Fibroblast of pulmonary artery (primary cell): ENCODE measurements at places on chromosomes 12 and 14.

- DNase-seq, result no peak
Measured at GRCh38 chr14:26996246-26996645, 398.4 kb upstream of the NOVA1 start.

DNA sequence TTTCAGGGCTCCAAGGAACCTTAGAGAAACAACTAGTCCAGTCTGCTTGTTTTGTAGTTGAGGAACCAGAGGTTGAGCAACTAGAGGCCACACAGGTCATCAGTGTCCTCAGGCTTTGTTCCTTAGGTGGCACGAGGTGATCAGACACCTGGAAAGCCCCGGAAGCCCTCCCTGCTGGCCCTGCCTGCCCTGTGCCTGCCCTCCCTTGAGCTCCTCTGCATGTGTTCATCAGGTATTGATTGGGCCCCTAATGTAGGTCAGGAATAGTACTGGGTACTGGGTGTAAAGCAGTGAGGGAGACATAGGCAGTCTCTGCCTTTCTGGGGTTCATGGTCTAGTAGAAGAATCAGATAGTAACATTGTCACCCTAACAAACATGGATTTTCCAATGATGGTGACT is 114.3 kb downstream of the TSPAN9 start:
- DNase-seq, result no peak

- DNase-seq, result no peak
Measured at GRCh38 chr12:66637699-66638301, 41.1 kb downstream of the GRIP1 start.

- DNase-seq, result no peak
Measured at GRCh38 chr14:104596927-104597351, 7.6 kb downstream of the TMEM179 start.

DNA sequence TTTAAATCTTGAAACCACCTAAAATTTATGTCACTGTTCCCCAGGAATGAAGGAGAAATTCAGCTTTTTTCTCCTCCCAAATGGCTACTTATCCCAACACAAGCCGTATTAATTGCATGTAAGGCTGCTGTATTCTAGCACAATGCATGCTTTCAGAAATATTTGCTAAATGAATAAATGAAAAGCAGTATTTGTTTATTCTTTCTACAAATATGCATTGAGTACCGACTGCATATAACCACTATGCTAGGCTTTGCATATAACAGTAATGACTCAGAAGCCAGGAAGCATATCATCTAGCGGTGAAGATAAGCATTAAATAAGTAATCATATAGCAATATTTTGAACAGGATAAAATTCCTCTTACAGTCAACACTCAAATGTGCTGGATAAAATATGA is 5.7 kb upstream of the LRR1 start:
- DNase-seq, result peak; percentile 50

DNA sequence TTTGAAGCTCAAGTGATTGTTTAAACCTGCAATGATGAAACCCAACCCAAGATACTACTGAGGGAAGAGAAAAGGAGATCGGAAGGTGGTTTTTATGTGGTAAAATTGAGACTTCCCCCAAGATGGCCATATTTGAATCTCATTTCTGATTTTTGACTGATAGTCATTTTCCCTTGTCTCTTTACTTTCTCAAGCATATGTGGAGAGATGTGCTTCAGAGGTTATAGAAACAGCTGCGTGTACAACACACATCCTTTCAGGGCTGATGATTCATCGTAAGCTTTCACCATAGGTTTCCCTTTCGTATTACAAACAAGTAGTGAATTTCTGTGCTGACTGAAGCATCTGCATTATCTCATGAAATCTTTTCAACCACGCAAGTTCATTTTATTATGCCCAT is 276.2 kb downstream of the EMP1 start:
- DNase-seq, result no peak

- no peak for DNase-seq
Measured at GRCh38 chr14:69483765-69484443, 624 bp upstream of the PLEKHD1 start.

GRCh38 chr12:51683763-51684357 is 92.8 kb downstream of the SCN8A start:
- peak; percentile 74 for DNase-seq

- no peak for DNase-seq
Measured at GRCh38 chr12:83140135-83140534, 453.4 kb downstream of the TMTC2 start.

DNA sequence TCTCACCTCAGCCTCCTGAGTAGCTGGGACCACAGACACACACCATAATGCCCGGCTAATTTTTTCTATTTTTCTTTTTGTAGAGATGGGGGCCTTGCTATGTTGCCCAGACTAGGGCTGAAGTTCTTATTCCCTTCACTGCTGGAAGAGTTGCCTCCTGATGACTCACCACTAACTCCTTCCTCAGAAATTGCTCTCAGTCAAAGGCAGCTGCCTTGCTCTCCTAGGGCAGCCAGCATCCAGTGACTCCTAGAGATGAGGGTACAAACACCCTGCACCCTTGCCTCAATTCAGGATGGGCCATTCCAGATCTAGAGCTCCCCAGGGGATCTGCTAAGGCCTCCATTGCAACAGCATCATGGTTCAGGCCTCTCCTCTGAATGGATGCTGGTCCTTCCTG is 54.0 kb upstream of the RASSF8 start:
- peak; percentile 36 for DNase-seq

DNA sequence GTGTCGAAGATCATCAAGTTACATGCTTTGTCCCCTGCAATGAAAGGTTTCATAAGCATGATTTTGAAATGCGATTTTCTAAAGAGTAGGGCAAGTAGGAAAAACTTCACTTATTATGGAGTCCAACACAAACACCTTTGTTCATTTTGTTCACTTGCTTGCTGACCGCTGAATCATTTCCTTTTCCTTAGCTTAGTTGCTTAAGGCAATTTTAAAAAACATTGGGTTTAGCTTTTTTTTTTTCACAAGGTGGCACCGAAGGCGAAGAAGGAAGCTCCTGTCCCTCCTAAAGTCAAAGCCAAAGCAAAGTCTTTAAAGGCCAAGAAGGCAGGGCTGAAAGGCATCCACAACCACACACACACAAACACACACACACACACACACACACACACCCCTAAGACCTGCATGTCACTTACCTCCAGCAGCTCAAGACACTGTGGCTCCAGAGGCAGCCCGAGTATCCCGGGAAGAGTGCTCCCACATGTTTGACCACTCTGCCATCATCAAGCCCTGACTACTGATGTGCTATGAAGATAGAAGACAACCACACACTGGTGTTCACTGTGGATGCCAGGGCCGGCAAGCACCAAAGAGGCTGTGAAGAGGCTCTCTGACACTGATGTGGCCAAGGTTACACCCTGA is 11.4 kb downstream of the MANSC1 start:
- DNase-seq, result peak; percentile 85

GRCh38 chr12:79591988-79592387 is 98.8 kb downstream of the PAWR start:
- DNase-seq, result no peak

- DNase-seq, result no peak
Measured at GRCh38 chr14:81172881-81173280, 47.9 kb downstream of the GTF2A1 start.

GRCh38 chr14:97219431-97220017 is 422.3 kb downstream of the VRK1 start:
- no peak for DNase-seq
